ENCODE measurements at places on chromosomes 7 and 10.

GRCh38 chr7:117619681-117620080 is 139.9 kb downstream of the CFTR start:
- DNase-seq: no peak

DNA sequence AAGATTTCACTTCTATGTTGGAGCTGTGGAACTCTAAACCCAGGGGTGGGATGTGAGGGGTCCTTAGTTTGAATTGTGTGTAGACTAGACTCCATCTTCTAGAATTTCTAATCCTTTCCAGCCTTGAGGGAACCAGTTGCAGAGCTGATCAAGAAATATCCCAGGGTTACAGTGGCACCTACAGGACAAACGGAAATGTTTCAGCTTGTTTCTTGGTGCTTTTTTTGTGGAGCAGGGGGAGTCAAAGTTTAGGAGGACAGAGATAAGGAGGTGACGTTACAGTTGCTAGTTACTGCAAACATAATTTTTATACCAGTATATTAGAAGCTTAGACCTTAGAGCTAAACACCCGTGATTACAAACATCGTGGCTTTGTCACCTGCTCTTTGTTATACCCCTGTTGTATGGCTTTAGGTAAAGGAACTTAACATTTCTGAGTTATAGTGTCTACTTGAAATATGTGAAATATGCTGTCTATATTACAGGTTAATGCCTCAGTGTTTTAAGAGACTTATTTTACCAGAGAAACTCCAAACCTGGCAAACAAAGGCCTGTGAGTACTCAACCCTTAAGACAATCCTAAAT is 84.5 kb upstream of the DYNC1I1 start:
- no peak for DNase-seq

GRCh38 chr7:116873619-116874018 is 11.2 kb downstream of the CAPZA2 start:
- DNase-seq: no peak

- DNase-seq: no peak
Observed at GRCh38 chr10:15763006-15763405, 43.3 kb upstream of the ITGA8 start.

- no peak for DNase-seq
Observed at GRCh38 chr7:36128448-36129047, 24.5 kb upstream of the EEPD1 start.

DNA sequence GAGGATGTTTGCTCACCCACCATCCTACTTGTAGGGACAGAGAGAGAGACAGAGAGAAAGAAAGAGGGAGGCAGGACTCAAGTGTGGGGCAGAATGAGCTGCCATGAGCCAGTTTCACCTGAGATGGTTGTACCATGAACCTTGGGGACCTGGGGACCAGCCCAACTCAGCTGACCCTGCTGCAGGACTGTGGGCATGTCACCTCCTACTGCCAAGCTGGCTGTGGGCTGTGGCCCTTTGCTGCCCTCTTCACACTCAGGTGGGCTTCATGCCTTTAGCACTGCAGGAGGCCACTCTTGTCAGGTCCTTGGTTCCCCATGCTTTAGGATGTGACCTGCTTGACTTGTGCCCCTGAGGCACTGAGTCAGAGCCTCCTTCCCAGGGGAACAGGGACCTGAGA is 108.2 kb upstream of the PCBD1 start:
- DNase-seq: no peak

GRCh38 chr7:137888241-137888640 is 41.5 kb upstream of the DGKI start:
- no peak for DNase-seq

- DNase-seq: no peak
Observed at GRCh38 chr7:111919631-111920179, 286.5 kb downstream of the DOCK4 start.

DNA sequence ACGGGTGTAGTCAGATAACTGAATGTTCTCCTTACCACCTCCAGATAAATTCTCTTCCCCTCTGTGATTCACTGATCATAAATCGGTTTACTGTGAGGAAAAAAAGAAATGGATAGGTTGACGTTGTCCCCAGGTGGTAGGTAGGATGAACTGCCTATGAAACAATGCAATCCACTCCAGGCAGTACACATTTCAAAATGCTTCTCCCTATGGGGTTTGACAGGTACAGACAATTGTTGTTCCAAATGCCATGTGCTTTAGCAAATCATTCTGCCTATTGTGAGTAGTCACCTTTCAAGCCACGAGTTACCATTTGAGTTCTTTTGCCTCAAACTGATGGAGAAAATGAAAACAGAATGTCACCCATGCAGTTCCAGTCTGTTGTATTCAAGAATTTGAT is 21.8 kb downstream of the VIM start:
- DNase-seq: no peak

GRCh38 chr7:90886416-90886815 is 290.3 kb downstream of the CDK14 start:
- DNase-seq: no peak

GRCh38 chr7:132485600-132486273 is 90.5 kb downstream of the PLXNA4 start:
- no peak for DNase-seq

GRCh38 chr7:42097752-42098151 is 139.3 kb downstream of the GLI3 start:
- no peak for DNase-seq

GRCh38 chr7:107463139-107464078 is 6.4 kb upstream of the GPR22 start:
- DNase-seq: peak; percentile 29

DNA sequence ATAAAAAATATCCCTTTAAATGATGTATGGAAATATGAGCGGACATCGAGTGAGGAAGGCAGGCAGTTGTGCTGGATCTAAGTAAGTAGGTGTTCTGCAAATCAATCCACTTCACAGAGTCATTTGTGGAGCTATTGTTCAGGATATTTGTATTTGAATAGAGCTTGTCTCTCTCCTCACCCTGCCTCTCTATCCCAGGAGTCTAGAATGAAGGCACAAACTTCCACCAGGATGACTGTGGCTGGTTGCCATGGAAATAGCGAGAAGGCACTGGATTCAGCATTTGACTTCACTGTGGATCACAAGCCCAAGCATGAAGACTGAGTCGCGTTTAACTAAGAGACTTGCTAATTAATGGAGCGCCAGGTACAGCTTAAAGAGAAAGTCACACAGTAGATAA is 53.2 kb downstream of the NPY start:
- DNase-seq: no peak

- no peak for DNase-seq
Observed at GRCh38 chr10:127881262-127881661, 11.5 kb downstream of the CLRN3 start.

- DNase-seq: no peak
Observed at GRCh38 chr10:63437116-63437949, 28.4 kb downstream of the JMJD1C start.

DNA sequence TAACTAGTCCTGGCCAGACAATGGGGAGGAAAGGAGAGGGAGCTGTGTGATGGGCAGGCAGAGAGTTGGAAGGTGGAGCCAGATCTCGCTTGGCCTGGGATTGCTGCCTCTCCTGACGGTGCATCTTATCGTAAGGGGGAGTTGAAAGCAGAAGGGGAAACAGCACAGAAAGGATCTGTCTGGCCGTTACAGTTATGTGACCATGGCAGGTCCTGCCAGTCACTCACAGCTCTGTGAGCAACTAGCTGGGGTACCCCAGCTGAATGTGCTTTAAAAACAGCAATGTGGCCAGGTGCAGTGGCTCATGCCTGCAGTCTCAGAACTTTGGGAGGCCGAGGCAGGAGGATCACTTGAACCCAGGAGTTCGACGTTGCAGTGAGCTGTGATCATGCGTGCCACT is 8.1 kb downstream of the BLVRA start:
- DNase-seq: no peak

GRCh38 chr7:70092314-70093204 is 494.3 kb downstream of the AUTS2 start:
- DNase-seq: peak; percentile 94

Data from DMS79 (cell line).